ENCODE measurements at places on chromosomes 5 and 9.

DNA sequence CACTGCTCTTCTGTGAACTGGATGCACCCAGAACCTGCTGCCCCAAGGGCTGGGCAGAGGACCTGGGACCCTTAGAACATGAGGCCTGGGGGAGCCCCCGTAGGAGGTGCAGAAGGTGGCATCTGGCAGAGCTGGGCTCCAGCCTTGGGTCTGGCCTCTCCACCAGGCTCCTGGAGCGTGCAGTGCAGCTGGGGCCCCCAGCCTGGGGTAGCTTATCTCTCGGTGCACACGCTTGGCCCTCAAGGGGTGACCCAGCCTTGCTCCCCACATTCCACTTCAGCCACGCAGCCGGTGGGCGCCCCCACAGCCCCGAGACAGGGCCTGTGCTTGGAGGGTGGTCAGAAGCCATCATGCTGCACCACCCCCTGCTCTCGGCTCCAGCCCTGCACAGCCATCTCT, 5.6 kb upstream of the NR5A1 start:
- DNase-seq, result no peak

- DNase-seq, result no peak
Measured at GRCh38 chr9:127210851-127211730, 53.5 kb upstream of the GARNL3 start.

DNA sequence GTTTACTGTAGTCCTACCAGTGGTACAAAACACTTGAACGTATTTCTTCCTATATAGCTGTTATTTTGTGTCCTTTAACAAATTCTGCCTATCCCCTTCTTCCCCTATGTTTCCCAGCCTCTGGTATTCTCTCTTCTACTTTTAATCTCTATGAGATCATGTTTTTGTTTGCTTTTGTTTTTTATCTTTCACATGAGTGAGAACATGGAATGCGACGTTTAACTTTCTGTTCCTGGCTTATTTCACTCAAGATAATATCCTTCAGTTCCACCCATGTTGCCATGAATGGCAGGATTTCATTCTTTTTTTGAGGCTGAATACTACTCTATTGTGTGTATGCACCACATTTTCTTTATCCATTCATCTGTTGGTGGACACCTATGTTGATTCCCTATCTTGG, 634.4 kb upstream of the WWC1 start:
- DNase-seq, result no peak

DNA sequence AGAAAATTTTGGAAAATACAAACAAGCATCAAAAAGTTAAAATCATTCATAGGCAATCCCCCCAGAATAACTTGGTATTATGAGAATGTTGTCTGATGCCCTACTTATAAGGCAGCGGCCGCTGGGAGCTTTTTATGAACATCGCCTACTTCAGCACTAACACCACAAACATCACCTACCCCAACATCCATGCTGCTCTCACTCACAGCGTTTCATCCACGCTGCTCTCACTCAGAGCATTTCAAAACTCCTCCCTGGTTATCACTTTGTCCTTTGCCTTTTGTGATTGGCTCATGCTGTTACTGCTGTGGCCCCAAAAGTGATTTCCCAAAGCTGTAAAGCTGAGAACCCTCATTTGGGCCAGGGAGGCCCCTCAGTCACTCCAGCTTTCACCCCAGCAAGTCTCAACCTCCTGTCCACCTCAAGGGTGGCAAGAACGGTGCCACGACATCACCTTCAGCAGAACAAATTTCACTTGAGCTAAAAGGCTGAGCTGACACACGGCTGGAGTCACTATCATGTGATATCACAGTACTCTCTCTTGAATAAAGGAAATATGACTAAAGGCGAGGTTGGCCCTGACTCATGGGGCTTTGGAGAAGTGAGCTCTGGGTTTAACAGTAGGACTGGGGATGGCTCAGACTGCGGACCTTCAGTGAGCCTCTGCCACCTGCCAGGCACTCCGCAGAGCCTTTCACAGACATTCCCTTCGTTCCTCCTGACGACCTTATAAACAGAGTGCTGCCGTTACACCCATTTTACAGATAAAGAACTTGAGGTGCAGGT, 25.2 kb downstream of the SHC3 start:
- DNase-seq, result peak; percentile 75

GRCh38 chr9:107389617-107390071, 99.9 kb downstream of the KLF4 start:
- no peak for DNase-seq

GRCh38 chr5:39200081-39200480, 19.3 kb downstream of the FYB1 start:
- no peak for DNase-seq

GRCh38 chr9:106417685-106418084, 445.3 kb upstream of the ZNF462 start:
- no peak for DNase-seq

DNA sequence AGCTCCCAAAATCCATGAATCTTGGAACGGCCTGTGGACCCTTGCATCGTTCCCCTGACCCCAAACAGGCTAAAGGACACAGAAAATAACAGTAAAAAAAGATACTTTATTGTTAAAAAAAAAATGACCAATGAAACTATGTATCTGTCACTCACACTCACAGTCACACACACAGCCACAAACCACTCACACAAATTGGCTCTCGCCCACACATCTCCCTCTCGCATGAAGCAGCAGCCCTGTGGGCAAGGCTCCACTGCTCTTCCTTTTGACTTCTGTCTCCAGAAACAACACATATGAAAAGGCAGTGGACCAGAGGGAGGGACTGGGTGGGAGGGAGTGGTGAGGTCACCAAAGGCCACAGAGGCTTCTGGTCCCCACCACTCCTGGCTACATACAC, 56.6 kb downstream of the SLC36A1 start:
- DNase-seq, result no peak

DNA sequence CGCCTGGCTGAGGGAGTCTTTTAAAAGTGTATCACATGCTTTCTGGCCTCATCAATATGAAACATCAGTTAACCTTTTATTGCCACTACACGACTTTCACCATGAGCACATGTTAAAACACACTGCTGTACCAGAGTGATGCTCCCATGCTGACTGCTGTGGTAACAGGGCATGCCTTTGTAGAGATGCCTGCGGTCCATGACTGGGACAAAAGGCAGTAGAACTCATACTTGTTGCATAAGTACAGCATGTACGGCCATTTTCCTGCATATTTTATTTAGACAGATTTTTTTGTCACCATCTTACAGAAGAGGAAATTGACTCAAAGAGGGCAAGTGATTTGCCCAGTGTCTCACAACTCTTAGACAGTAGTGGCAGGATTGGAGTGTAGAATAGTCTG, 105.7 kb upstream of the ADAMTSL1 start:
- no peak for DNase-seq

- no peak for DNase-seq
Measured at GRCh38 chr9:136837146-136837855, 5.0 kb upstream of the AJM1 start.

GRCh38 chr5:82419559-82420332, 141.6 kb upstream of the RPS23 start:
- DNase-seq, result no peak

GRCh38 chr5:88203981-88204750, 64.5 kb downstream of the TMEM161B start:
- no peak for DNase-seq

DNA sequence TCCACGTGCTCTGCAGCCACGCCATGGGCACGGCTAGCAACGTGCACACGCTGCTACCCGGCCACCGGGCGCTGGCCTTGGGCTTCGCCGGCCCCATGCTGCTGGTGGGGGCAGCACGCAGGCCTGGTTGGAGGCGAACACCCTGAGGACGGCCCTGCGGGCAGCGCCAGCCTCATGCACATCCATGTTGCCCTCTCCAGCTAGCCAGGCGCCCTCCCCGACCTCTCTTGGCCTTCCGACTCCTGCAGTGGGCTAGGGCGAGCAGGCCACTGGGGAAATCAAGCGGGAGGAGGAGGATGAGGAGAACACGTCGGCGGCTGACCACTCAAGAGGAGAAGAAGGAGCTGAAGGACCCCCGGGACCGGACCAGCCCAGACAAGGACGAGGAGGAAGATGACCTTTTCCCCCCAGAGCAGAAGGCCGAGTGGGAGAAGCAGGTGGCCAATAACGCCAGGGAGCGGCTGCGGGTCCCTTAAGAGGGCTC, 73.3 kb downstream of the INSL6 start:
- no peak for DNase-seq

- no peak for DNase-seq
Measured at GRCh38 chr5:35884773-35885172, 28.1 kb downstream of the IL7R start.

- DNase-seq, result no peak
Measured at GRCh38 chr9:135960411-135961276, 529 bp downstream of the UBAC1 start.

GRCh38 chr5:99000876-99001275, 72.1 kb upstream of the CHD1 start:
- DNase-seq, result no peak

GRCh38 chr9:112097712-112098688, 77.1 kb downstream of the SUSD1 start:
- DNase-seq, result peak; percentile 77

DNA sequence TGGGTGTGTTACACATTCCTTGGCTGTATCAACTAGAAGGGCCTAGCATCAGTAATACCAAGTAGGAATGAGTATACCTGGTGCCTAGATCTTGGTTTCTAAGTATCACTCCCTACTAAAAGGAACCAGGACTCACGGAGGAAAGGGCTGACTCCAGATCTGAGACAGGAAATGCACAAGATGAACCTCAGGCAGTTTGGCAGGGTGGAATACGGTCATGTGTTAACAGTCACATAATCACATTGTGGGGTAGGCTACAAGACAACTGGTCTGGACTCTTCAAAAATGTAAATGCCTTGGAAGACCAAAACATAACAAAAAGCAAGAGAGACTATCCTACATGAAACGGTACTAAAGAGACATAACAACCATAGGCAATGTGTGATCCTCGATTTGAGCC, 158.8 kb downstream of the CRB2 start:
- no peak for DNase-seq

- no peak for DNase-seq
Measured at GRCh38 chr5:116439905-116440304, 134.7 kb downstream of the SEMA6A start.

- no peak for DNase-seq
Measured at GRCh38 chr9:26369093-26369492, 523.5 kb downstream of the CAAP1 start.

DNA sequence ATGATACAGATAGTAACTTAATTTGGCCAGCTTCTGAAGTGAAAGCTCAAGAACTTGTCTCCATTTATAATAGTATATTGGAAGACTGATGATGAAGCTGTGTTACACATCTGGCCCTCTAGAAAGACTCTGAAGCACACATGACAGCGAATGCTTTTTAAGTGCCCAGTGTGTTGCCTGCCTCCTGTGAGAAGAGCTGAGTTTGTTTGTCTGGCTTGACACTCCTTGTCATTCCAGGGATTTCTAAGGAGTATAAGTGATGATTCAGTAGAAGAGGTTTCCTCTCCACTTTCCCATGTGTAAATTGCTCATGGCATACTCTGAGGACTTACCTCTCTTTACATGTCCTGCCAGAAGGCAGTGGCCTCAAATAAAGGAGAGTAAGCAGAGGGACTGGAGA, 30.4 kb upstream of the LRRTM2 start:
- no peak for DNase-seq

DNA sequence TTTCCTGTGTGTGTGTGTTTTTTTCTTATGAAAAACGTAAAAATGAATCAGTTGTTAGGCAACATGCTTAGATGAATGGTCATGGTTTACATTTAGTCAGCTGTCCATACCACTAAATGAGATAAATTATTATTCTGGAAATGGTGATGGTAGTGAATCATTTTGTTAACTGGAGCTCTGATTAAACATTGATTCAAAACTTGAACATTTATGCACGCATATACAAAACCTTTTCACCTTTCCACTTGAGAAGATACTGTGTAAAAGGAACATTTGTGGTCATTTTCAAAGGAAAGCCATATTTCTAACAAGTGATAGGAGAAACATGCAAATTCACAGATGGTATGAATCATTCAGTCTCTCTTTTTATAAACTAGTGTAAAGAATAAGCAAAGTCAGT, 162.0 kb downstream of the SLC25A46 start:
- DNase-seq, result no peak

DNA sequence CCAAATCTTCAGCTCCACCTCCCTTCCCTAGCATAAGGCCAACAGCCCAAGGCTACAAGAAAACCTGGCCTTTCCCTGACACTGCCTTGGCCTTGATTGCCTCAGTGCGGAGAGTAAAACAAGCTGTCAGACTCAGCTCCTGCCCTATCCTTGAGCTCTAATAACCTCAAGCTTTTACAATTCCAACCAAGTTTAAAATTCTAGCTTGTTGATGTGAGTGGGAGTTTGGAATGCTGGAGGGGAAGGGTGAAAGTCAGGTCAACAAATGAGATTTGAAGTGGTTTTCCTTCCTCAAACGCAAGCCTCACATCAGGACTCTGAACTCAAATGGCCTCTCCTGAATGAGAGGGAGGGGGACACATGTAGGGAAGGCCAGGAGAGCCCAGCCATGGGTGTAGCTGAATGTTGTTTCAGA, 197.0 kb upstream of the VLDLR start:
- DNase-seq, result no peak
